ENCODE measurements at places on chromosomes 13 and 19.

DNA sequence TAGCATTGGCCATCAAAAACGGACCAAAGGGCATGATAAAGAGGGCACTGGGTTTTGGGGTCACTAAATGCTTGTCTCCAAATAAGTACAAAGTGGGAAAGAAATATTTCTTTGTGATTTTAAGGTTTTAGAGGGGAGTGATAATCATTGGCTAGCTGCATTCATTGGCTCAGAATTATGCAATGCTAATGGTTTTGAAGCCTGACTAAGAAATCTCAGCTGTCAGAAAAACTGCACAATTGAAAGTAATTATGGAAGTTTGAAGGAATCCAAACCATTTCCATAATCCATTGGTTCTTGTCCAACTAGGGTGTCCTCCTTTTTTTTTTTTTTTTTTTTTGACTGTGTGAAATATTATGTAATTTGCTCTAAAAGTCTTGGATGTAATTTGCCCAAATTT, 88.2 kb upstream of the ARGLU1 start:
- no peak for DNase-seq

DNA sequence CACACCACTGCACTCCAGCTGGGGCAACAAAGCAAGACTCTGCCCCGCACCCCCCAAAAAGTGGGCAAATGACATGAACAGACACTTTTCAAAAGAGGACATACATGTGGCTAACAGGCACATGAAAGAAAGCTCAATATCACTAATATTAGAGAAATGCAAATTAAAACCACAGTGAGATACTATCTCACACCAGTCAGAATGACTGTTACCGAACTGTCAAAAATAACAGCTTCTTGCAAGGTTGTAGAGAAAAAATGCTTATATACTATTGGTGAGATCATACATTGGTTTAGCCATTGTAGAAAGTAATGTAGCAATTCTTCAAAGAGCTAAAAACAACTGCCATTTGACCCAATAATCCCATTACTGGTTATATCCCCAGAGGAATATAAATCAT, 99.5 kb upstream of the SPATA13 start:
- no peak for DNase-seq

- DNase-seq, result no peak
Measured at GRCh38 chr19:18424890-18425514, 5.8 kb downstream of the SSBP4 start.

DNA sequence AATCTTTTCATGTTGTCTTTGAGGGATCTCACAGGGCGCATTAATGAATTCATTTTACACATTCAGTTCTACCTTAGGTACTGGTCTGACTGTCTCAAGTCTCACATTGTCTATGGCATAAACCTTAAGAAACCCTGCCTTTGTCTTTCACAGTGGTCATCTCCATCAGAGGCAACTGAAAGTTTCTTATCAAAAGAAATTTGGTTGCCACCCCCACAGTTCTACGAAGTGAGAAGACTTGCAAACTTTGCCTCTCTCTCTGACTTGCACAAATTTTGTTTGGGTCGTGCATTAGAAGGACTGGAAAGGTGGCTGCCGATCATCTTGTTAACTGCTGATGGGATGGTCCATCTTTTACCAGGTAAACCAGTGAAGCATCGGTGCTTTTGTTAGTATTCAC, 10.5 kb upstream of the TDRD12 start:
- no peak for DNase-seq

DNA sequence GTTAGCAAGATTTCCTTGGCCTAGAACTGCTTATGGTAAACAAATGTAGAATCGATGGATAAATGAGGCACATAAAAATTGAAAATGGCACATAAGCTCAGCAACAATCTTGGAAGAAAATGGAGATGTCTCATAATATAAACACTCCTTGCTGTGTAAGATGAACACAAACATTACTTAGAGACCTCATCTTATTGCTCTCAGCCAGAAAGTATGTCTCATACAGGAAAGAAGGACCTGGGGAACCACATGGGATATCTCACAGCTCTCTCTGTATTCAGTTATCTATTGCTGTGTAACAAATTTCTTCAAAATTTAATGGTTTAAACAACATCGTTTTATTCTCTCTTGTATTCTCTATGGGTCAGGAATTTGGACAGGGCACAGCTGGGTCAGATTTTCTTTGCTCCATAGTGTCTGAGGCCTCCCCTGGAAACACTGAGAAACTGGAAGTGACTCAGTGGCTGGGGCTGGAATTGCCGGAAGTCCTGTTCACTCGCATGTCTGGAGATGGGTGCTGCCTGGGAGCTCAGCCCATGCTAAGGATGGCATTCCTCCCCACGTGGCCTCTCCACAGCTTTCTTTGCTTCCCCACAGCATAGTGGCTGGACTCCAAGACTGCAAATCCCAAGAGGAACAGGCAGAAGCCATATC, 105.1 kb downstream of the NUFIP1 start:
- DNase-seq, result no peak

DNA sequence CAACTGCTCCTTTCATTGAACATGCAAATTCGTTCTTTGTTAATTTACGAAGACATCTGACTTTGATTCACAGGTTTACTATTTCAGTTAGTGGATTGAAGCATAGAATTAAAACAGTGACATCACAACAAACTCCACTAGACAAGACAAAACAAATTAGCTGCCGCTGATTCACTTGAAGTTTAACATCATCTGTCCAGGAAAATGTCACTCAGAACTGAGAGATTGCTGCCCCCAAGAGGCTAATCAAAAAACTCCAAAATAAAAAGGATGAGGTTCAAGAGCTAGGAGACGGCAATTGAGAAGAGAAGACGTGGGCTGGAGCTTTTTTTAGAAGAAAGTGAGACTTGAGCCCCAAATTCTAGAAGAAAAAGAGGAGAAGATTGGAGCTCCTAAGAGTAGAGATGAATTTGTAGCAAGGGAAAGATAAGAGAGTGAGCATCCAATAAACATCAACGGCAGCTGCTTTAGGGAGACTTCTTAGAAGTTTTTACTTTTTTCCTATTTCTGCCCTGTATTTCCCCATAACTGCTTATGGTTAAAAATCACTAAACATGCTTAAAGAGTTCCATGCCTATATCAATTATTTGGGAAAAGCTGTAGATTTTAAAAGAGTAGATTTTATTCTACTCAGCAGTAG, 40.8 kb upstream of the TPP2 start:
- peak; percentile 43 for DNase-seq

- DNase-seq, result no peak
Measured at GRCh38 chr19:33317517-33317916, 15.2 kb upstream of the CEBPA start.

DNA sequence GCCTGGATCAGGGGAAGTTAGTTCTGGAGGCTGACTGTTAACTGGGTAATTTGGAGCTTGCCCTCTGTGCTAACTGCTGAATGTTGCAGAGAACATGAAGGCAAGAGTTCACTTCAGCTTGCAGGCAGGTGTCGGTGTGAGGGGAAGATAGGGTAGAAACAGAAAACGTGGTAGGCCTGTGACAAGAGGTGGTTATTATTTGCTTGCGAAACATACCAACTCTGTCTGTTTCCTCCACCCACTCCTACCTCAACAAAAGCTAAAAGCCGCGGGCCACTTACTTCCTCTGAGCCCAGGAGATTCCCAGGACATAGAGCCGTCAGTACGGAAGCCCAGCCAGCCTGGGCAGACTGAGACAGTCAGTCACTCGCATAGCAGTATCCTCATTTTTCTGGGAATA, 119.2 kb upstream of the ABCC4 start:
- no peak for DNase-seq

DNA sequence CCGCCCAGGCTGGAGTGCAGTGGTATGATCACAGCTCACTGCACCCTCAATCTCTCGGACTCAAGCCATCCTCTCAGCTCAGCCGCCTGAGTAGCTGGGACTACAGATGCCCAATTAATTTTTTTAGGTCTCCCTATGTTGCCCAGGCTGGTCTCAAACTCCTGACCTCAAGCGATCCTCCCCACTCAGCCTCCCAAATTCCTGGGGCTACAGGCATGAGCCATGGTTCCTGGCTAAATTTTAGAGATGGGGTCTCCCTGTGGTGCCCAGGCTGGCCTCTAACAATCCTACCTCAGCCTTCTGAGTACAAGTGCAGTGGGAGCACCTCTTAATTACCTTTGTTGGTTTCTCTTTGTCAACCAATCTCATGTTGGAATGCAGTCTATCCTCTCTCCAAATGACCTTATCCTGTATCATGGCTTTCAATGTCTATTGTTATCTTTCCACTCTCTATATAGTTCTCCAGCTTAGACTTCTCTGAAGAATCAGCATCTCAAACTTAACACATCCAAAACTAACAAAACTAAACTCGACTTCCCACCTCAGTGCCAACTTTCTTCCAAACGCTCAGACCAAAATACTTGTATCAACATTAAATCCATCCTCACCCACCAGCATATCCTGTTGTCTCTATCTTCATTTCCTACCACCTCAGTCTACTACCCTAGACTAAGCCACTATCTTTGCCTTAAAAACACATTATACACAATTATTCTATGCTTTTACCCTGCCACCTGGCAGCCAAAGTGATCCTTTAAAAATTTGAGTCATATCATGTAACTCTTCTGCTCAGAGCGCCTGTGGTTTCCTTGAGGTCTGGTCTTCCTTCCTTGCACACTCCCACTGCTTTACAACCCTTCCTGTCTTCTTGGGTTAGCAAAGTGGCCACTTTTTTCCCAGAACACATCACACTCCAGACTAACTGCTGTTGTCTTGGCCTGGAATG, 6.7 kb downstream of the TPT1 start:
- peak; percentile 69 for DNase-seq

Measured in activated CD4-positive, alpha-beta T cell treated with anti-CD3 and anti-CD28 coated beads, Interleukin-10, Interleukin-2, amounts not matched to agents 100 ng/mL and 50 ng/mL, durations not matched to agents 16 hours and 8 hours (primary cell).